ENCODE measurements at places on chromosomes 12 and 14. TPM values are rescaled to one million over a fixed set of nuclear protein-coding genes. Genes with fewer than 3 reads are reported as not detected.

DNA sequence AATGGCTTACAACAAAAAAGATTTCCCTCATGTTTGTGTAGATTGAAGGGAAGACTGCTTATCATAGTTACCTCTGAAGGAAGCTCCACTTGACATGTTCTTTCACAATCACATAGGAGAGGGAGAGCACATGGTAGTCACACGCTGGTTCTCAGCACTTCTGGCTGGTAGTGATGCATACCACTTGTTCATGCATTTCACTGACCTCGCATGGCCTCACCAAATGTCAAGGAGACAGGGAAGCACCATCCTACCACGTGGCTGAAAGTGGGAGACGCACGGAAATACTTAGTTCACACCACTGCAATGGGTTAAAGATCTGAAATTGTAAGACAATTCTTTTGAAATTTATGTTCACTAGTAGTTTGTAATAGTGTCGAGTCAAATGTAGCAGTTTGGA, 74.0 kb downstream of the PDE3A start:
- DNase-seq = no peak

DNA sequence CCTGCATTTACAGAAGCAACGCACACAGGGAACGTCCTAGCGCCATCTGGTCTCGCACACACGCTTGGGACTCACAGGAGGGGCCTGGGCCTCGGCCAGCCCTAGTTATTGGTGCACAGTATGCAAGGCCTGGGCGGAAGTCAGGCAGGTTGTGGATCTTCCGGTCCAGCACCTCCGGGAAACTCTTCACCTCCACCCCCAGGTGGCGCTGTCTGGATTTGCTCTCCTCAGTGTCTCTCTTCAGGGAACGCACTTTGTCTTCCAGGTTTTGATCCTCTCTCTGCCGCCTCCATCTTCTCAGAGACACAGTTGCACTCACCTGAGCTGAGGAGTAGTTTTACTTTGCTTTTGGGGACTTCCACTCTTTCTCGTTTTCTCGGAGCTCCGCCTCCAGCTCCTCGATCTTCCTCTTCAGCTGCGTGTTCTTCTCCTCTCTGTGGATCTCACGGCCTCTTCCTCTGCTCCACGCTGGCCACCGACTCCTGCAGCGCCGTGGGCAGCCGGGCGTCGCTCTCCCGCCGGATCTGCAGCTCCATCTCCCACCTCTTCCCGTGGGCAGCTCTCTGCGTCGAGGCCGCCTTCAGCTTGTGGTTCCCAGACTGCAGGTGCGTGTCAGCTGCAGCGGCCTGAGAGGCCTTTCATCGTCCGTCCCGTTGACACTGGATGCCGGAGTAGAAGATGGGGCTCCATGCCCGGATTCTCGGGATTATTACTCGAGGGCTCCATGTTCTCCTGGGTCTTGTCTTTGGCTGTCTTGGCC, 933.8 kb downstream of the TMEM121 start:
- no peak for DNase-seq

The METTL25 gene
- 29.9 TPM for total RNA-seq

GRCh38 chr12:76878899-76879709, at the start of gene CSRP2:
TSS of gene CSRP2 (minus strand) at chr12:76879019. CDS start at chr12:76866260, 12,759 bp downstream.
- peak; percentile 95 for DNase-seq

The NEUROD4 gene
- not detected for total RNA-seq

GRCh38 chr12:5369298-5369697, 62.6 kb upstream of the NTF3 start:
- no peak for DNase-seq

The RND1 gene
- total RNA-seq = 0.29 TPM

GRCh38 chr12:117149431-117149830, 40.8 kb downstream of the FBXO21 start:
- DNase-seq = no peak

The SLC38A4 gene
- 0.17 TPM for total RNA-seq

GRCh38 chr12:65740873-65741600, 83.2 kb upstream of the HMGA2 start:
- no peak for DNase-seq

The HOXC10 gene
- total RNA-seq = not detected

DNA sequence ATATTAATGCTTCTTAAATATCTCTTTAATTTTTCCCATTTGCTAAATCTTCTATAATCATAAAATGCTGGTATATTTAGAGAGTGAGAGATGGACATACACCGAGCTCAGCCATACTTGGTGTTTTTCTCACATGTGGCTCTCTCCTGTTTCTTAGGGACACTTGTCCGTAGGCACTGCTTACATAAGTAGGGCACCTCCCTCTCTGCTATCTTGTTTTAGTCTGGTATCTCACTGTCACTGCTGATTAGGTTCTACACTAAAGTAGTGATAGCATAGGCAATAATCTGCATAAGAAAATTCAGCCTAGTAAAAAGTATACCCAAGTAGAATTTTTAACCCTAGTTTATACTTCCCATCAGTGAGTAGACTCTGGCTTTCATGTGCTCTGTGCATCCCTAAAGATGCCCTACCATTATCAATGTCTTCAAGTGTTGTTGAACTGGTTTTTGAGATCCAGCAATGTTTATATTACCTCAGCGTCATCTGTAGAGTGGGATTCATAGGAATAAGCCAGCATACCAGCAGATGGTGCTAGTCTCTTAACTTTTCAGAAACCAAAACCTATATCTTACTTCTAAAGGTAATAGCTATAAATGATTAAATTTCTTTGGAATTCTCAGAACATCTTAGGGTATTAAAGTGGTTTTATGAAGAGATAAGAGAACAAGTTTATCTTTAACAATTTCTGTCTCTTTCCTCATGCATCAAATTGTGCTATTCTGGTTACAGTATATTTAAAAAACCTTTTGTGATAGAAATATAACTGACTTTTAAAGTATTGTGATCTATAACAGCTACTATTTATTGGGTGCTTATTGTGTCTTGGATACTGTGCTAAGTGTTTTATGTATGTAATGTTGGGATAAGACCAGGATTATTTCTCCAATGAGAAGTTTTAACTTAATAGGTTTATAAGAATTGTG, 32.9 kb downstream of the ARID2 start:
- no peak for DNase-seq

DNA sequence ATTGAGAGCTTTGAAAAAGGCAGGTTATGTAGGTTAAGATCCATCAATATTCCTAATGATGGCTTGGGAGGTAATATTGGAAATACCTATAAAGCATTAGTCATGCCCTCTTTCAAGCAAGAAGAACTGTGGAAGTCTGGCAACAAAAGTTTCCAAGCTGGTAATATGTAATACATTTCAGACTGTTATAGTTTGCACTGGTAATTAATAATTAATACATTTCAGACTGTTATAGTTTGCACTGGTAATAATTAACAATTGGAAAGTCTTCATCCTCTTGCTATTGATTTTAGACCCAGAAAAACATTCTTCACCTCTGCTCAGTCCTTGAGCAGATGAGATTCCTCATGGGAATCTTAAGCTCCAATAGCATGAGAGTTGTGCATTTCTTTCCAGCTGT, 29.0 kb upstream of the WDR89 start:
- DNase-seq = no peak

The TPH2 gene
- total RNA-seq = not detected

The MSI1 gene
- not detected for total RNA-seq

DNA sequence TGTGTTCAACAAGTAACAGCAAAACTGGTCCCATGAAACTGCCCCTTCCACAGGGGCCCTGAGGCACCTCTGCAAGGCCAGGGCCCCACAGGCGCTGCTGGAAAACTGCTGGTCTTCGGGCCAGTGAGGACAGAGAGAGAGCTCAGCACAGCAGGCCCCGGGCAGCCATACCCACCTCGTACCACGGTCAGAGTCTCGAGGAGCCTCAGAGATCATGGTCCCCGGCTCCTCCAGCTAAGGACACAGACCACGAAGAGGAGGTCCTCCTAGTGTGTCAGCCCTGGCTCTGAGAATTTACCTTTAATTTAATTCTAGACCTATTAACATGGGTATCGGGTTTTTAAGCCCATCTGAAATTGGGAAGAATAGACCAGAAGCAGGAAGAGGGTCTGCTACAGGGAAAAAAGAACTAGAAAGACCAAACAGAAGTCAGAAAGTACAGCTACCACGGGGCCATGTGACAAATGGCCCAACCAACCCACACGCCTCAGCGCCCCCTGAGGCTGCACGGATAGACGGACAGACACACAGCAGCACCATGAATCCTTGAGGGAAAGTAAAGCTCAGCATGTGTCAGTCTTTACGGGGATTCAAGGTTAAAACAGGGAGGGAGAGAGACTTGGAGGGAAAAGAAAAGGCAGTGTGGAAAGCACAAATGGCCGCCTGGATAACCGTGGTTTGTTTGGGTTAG, 22.9 kb downstream of the ANKRD9 start:
- DNase-seq = no peak

- DNase-seq = no peak
Measured at GRCh38 chr14:50944647-50945413, 547 bp upstream of the PYGL start.

DNA sequence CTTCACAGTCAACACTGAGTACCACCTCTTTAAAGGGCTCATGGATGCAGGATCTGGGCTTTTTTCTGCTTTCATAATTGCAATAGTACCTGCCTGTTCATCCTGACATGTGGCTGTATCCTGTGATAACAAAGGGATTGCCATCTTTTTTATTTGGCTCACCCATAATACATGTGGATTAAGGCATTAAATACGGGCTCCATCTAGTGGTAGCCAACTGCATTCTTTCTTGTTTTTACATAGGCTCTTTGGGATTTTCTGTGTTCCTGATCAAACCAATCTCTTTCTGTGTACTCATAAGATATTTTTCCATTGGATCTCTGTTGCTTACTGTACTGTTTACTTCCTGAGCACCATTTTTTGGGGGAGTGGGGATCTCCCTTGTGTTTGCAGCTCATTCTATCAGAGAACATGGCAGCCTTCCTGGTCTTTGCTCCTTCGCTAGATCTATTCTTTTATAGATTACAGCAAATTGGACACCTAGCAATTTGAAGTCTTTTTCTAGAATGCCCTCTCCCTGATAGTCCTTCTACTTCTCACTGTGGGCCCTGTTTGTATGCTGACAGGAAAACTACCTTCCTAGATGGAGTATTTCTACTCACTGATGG, 723.4 kb upstream of the MDGA2 start:
- DNase-seq = no peak
